ENCODE measurements at places on chromosomes 3 and 15. TPM values are rescaled to one million over a fixed set of nuclear protein-coding genes. Genes with fewer than 3 reads are reported as not detected.
A peak's percentile ranks its signal among the peaks of the same experiment; 100 is the strongest.

CAMKV gene
- not detected for total RNA-seq

CFAP20DC gene
- 1.6 TPM for total RNA-seq

DNA sequence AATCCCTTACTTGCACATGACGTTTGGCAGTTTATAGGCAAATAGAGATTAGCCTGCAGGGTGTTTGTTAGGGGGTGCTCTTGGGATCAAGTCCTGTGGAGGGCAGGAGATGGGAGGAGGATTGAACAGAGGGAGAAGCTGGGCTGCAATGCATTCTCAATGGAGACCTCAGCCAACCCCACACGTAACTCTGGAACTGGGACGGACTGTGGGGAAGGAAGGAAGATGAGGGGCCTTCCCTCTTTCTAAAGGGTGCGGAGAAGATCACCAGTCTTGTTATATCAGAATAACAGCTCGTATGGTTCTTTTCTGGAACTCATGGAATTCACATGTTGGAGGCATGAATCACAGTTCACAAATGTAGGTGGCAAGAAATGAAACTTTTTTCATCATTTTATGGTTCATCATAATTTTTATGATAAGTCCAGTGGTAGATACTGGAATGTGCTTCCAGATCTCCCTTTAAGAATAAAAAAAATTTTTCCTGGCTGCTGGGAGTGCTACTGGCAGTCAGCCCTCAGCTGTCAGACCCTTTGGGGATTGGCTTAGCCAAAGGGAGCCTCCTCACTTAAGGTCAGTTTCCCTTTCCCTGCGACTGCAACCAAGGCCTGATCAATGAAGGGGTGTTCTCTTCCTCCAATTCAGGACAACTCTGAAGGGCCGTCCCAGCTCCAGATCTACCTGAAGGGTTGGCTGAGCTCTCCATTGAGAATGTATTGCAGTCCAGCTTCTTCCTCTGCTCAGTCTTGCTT lies 20.5 kb upstream of the LYZL4 start:
- DNase-seq = no peak

- no peak for DNase-seq
Observed at GRCh38 chr3:52099001-52099401, 42.6 kb upstream of the DUSP7 start.

- DNase-seq = no peak
Observed at GRCh38 chr15:25243800-25244097, 195.1 kb downstream of the UBE3A start.

FANCD2OS gene
- total RNA-seq = not detected

CCK gene
- not detected for total RNA-seq

DCP1A gene
- 30.1 TPM for total RNA-seq

CYP8B1 gene
- total RNA-seq = not detected

ECE2 gene
- not detected for total RNA-seq

DNA sequence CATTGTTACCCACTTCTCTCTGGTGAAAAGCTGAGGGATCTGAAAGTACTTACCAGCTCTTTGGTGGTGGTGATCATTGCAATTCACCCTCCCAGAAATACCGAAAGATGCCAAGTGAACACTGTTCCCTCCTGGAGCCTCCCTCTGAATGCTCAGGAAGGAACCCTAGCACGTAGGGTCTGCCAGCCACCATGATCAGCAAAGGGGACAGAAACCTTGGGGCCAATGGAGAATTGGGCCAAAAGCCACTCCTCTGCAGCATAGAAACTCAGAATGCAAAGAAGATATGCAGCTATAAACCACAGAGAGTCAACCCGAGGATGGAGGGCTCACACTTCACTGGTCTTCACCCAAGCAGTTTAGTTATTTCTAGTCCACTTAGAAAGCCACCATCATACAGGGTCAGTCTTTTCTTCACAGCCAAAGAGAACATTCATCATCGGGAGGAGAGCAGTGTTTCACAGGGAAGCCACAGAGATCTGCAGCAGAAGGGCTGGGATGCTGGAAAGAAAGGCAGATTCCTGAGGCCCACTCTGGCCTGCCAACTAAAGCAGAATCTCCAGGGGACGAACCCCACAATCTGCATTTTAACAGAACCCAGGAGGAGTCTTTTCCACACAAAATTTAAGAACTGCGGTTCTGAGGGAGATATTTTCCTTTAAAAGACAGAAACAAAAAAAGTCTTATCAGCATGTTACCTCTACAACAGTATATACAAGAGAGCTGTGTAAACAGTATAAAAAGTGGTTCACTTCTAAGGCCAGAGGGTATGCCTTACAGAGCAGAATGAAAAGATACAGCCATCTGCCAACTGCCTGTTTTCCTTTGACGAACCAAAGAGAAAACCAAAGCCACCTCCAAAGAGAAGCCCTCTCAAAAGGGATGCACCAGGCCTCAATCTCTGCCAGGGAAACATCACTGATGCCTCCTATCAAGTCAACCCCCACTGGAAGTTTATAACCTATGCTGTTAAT lies 11.3 kb downstream of the TBC1D2B start:
- no peak for DNase-seq

- no peak for DNase-seq
Observed at GRCh38 chr3:105513886-105514285, 147.2 kb downstream of the ALCAM start.

- no peak for DNase-seq
Observed at GRCh38 chr15:92687746-92688145, 32.2 kb upstream of the FAM174B start.

DNA sequence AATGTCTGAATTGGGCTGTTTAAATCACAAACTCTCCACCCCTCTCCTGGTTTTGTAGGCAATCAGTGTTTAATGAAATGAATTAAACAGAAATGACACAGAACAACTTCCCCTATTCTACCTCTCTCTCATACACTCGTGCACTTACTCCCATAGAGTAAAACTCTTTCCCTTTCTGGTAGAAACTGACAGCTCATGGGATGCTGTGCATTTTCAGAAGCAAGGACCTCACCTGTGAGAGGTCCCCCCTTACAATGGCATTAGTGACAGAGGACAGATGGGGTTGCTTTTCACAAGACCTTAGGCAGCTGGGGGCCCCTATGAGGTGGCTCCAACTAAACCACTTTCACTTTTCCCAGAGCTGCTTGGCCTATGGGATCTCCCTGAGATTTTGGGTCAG lies 31.9 kb downstream of the PARP16 start:
- no peak for DNase-seq

FLNB gene
- total RNA-seq = 136 TPM

DNA sequence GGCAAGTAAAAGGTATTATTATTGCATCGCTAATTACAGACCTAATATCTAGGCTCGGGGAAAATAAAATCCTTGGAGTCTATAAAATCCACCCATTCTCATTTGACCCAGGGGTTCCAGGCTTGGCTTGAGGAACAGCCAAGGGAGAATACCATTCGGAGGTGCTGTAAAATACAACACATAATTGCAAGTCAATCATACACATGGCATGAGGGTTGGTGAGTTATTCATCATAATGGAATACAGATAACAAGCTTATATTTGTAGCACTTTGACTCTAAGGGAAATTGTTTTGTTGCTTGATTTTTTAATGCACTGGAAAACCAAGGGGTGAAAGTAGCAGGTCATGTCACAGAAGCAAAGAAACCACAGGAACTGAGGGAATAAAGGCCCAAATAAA lies 16.8 kb upstream of the DIS3L start:
- DNase-seq = no peak

DNA sequence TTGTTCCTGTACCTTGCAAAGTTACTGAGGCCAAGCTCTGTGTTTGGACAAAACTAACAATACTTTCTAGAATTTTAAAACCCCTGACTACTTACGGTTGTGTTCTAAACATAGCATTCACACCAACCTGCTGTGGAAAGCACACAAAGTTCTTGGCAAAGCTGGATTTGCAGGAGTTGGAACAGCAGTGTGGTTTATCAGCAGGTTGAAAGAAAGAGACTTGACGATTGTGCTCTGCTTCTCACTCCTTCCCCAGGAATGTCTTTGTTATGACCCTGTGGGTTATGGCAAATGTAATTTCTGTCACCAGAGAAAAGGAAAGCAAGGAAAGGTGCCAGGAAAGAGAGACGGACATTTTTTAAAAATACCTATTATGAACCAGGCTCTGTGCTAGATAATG lies 165.5 kb upstream of the TGFBR2 start:
- no peak for DNase-seq

DNA sequence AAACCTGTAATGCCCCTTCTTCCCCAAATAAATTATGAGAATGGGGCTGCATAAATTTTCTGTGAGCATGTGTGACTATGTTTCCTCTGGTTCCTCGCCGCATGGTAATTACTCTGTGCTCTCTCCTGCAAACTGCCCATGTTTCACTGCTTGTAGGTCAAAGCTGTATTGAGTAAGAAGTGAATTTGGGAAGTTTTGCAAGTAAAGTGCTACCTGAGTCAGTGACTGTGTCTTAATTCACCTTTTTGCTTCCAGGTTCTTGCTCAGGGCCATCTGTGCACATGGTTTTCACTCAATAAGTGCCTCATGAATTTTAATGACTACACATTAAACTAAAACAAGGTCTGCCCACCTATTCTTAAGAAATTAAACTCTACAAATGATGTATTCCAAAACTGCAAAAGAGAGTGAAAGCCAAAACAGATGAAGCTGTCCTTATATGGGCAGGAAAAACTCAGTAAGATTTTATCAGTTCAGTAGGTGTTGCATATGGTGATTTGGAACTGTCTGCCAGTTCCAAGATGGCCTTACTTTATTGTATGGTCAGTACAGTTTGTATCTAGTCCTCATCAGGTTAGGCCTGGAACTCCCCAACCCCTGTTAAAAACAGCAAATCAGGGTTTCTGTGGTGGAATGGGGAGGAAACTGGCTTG lies 100.0 kb downstream of the LPP start:
- DNase-seq = no peak

GRCh38 chr3:61820306-61820992 lies 259.1 kb downstream of the PTPRG start:
- no peak for DNase-seq

DNA sequence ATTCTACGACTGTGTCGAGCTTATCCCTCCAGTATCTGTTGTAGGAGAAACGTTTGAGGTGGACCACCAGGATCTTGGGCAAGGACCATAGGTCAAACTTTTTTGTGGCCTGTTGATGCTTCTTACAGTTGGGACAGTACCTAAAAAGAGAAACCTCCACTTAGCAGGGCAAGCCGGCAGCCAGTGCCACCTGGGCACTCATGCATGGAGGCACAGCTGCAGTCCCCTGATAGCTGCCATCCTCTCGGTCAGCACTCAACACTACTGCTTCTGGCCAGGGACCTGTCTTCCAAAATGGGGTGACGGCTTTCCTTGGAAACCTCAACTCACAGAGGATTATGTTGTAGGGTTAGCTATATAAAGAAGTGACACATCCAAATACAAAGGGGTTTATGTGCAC lies 7.0 kb upstream of the C3orf62 start:
- no peak for DNase-seq

CPN2 gene
- total RNA-seq = not detected

DNA sequence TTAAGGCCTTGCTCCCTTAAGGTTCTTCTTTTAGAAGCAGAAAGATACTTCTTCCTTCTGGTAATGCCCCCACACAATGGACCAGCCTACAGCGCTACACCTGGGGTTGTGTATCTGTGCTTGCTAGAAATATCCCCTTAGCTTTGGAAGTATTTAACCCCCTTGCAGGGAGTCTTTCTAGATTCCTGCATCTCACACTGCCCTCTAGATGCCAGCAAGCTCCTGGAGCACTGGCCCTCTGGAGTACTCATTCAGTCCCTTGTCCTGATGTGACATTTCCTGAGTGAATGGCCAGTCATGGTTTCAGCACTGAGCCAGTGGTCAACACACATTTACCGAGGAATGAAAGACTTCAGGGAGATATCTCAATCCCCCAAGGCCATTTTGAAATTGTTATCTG lies 30.4 kb upstream of the RBP2 start:
- no peak for DNase-seq

DNA sequence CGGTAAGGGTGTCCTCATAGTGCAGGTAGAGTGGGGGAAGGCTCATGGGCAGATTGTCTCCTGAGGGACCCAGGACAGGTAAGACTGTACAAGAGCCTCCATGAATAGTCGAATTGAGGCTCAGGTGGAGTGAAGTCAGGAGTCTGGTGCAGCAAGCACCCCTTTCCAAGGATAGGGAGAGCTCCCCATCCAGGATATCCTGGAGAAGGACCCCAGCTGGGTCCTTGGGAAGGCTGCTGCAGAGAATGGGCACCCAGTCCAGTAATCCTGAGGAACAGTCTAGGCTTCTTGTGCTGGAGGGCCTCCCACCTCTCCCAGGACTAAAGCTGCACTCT lies 592 bp downstream of the DUOXA2 start:
- DNase-seq = no peak

ADAM10 gene
- total RNA-seq = 217 TPM

CNTN4 gene
- total RNA-seq = under 0.01 TPM

PROK2 gene
- not detected for total RNA-seq

DNA sequence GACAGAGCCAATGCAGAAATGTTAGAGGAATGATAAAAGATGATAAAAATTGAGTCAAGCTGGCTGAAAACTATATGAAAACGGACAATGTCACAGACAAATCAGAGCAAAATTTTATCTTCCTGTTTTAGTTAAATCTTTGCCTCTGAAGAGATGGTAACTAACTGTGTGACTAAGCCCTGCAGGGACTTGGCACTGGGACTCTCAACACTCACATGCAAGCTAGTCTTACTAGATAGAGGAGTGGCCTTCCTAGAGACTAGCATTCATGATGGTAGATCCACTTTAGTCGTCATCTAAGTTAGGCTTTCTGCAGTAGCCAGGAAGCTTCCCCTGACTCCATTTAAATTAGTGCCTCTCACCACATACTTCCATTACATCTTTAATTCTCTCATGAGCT lies 4.1 kb downstream of the CCDC191 start:
- peak; percentile 11 for DNase-seq

TSEN2 gene
- total RNA-seq = 14.2 TPM

GRCh38 chr3:138842483-138843188 lies 7.9 kb upstream of the PIK3CB start:
- no peak for DNase-seq

- DNase-seq = no peak
Observed at GRCh38 chr3:169199283-169199682, 464.2 kb downstream of the MECOM start.

GRCh38 chr3:188938999-188939398 lies 232.8 kb upstream of the TPRG1 start:
- DNase-seq = no peak

WNT5A gene
- 224 TPM for total RNA-seq

REC114 gene
- not detected for total RNA-seq

Measured in IMR-90 (cell line).